ENCODE measurements at places on chromosomes 4 and X. TPM values are rescaled to one million over a fixed set of nuclear protein-coding genes. Genes with fewer than 3 reads are reported as not detected.

DNA sequence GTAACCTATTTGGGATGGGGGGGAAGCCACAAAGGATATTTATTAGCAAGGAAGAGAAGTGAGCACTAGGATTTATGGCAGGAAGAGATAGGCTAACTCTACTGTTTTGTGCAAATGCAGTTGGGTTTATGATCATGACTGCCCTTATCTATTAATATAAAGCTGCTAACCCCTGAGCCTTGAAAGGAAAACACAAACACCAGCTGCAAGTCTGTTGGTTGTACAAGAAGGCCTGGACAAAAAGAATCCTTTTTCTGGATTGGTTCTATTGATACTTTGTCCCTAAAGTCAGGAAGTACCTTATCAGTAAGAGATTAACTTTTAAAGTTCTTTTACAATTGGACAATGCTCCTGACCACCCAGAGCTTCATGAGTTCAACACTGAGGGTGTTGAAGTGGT, 188.8 kb downstream of the LRBA start:
- no peak overlapping the region for H3K27ac ChIP-seq
- H3K27me3 ChIP-seq: no peaks in the 10 kb centered on the region
- H3K4me3 ChIP-seq: no peak overlapping the region
- H3K36me3 ChIP-seq: peaks cover 33% of the 10 kb centered on the region
- peaks cover 2% of the 10 kb centered on the region for H3K4me1 ChIP-seq

Gene ARHGAP36
- total RNA-seq: not detected

Gene NFKB1
- total RNA-seq: 27.9 TPM

Gene CA5B
- 10.7 TPM for total RNA-seq

GRCh38 chr4:116066711-116067245, 953.4 kb upstream of the NDST4 start:
- H3K27me3 ChIP-seq: no peaks in the 10 kb centered on the region
- peaks cover 5% of the 10 kb centered on the region for H3K4me1 ChIP-seq
- peaks cover 9% of the 10 kb centered on the region for H3K36me3 ChIP-seq
- H3K4me3 ChIP-seq: no peak overlapping the region

- no peaks in the 10 kb centered on the region for H3K27me3 ChIP-seq
- no peaks in the 10 kb centered on the region for H3K36me3 ChIP-seq
- no peak overlapping the region for H3K4me3 ChIP-seq
- no peak overlapping the region for H3K27ac ChIP-seq
- no peak for DNase-seq
These were observed 46.6 kb upstream of the PPP1R2C start for GRCh38 chrX:42824541-42824940.

- no peak overlapping the region for H3K4me3 ChIP-seq
- H3K27ac ChIP-seq: no peak overlapping the region
- no peaks in the 10 kb centered on the region for H3K4me1 ChIP-seq
- no peak for DNase-seq
These were observed 195.9 kb downstream of the CHM start for GRCh38 chrX:85851418-85851817.

Gene HSFX2
- 0.64 TPM for total RNA-seq

DNA sequence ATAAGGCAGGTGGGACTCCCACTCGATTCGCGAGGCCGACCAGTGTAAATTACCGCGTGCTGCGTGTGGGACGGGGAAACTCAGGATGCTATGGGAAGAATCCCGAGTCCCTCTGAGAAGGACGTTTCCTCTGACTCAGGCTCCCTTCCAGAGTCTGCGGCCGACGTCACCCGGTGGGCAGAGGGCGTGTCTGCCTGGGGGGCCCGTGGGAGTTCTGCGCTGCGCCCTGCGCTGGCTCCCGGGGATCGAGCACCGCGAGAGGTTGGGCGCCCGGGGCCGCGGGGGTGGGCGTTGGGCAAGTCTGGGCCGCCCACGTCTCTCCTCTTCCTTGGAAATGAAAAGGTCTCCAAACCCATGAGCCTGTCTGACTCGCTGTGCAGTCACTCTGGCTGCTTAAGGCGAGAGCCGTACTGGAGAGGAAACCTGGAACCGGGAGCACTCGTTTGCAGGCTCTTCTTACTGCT, 568 bp downstream of the NIPAL1 start:
- DNase-seq: peak; percentile 86
- H3K4me1 ChIP-seq: peaks cover 11% of the 10 kb centered on the region
- H3K36me3 ChIP-seq: no peaks in the 10 kb centered on the region
- H3K27ac ChIP-seq: no peak overlapping the region

DNA sequence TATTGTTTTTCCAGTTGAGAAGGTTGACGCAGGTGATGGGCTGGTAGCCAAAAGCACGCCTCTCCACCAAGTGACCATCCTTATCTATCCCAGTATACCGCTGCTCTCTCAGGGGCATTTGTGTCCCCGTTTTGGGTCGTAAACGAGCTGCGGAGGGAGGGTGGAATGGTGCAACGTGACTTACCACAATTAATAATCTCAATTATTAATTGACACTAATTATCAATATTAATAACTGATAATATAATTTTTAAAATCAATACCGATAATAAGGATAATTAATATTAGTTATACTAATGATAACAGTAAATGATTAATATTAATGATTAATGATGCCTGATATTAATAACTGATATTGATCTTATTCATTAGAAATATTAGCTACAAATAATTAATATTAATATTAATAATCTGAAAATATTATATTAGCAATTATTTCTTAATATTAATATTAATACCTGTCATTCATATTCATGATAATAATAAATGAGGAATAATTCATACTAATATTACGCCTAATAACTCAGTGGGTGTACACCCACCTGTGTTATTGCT, 56.1 kb downstream of the OTOP1 start:
- DNase-seq: no peak
- no peak overlapping the region for H3K27ac ChIP-seq
- H3K4me1 ChIP-seq: no peaks in the 10 kb centered on the region
- no peaks in the 10 kb centered on the region for H3K36me3 ChIP-seq
- no peak overlapping the region for H3K4me3 ChIP-seq

DNA sequence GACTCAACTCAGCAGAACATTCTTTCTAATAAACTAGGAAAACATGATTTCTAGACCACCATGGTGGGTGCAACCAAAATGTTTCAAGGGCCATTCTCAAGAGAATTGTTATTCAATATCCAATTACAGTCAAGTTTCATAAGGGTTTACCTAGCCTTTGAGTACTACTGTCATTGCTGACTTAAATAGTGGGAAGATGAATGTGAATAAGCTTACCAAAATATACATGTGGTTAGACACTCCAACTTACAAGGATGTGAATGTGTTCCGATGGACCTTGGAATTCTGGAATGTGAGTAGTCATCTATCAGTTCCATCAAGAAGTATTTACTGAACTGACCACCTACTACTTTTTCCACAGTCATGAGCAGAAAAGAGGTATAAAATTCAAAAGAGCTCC, 16.9 kb downstream of the SH3RF1 start:
- H3K27ac ChIP-seq: peak overlapping the region; percentile 88
- no peaks in the 10 kb centered on the region for H3K27me3 ChIP-seq
- DNase-seq: no peak
- H3K4me1 ChIP-seq: peaks cover 94% of the 10 kb centered on the region
- H3K36me3 ChIP-seq: peaks cover 3% of the 10 kb centered on the region

GRCh38 chr4:154984616-154985015, 203.5 kb downstream of the RBM46 start:
- no peak overlapping the region for H3K4me3 ChIP-seq
- no peak overlapping the region for H3K27ac ChIP-seq
- no peaks in the 10 kb centered on the region for H3K4me1 ChIP-seq

Gene RNF128
- not detected for total RNA-seq

Gene AKAP4
- not detected for total RNA-seq

Gene PITX2
- total RNA-seq: not detected

DNA sequence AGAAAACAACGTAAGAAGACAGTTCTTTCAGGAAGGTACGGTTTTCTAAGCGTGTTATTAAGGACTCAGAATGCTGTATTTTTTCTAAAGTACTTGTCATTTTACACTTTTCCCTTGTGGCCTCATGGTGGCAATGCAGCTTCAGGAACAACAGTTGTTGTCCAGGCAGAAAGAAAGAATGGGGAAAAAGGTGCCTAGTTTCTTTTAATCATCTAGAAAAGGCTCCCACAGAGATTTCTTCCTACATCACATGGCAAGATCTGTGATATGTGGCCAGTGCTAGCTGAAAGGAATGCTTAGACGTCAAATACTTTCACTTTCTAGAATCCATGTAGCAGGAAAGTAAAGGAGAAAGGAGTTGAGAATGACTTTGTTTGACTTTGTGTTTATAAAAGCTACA, 49.0 kb upstream of the TRAM1L1 start:
- H3K4me3 ChIP-seq: peak overlapping the region; percentile 50
- peak overlapping the region; percentile 43 for H3K27ac ChIP-seq
- DNase-seq: no peak
- no peaks in the 10 kb centered on the region for H3K27me3 ChIP-seq

- peaks cover 29% of the 10 kb centered on the region for H3K27me3 ChIP-seq
- H3K4me3 ChIP-seq: no peak overlapping the region
- no peak for DNase-seq
- H3K4me1 ChIP-seq: no peaks in the 10 kb centered on the region
- no peak overlapping the region for H3K27ac ChIP-seq
These were observed 70.3 kb upstream of the IQCM start for GRCh38 chr4:149885896-149886295.

GRCh38 chr4:3791910-3792542, 25.8 kb downstream of the ADRA2C start:
- H3K36me3 ChIP-seq: no peaks in the 10 kb centered on the region
- H3K4me1 ChIP-seq: no peaks in the 10 kb centered on the region
- no peak overlapping the region for H3K27ac ChIP-seq

GRCh38 chr4:185719500-185719858, 92.5 kb downstream of the SORBS2 start:
- H3K4me3 ChIP-seq: no peak overlapping the region
- H3K27ac ChIP-seq: no peak overlapping the region
- no peak for DNase-seq
- H3K4me1 ChIP-seq: peaks cover 14% of the 10 kb centered on the region
- no peaks in the 10 kb centered on the region for H3K27me3 ChIP-seq

- H3K27me3 ChIP-seq: no peaks in the 10 kb centered on the region
- DNase-seq: no peak
- no peak overlapping the region for H3K4me3 ChIP-seq
- H3K27ac ChIP-seq: no peak overlapping the region
These were observed 69.6 kb upstream of the NDP start for GRCh38 chrX:44042751-44043150.

Gene ADGRL3
- total RNA-seq: 17.6 TPM

DNA sequence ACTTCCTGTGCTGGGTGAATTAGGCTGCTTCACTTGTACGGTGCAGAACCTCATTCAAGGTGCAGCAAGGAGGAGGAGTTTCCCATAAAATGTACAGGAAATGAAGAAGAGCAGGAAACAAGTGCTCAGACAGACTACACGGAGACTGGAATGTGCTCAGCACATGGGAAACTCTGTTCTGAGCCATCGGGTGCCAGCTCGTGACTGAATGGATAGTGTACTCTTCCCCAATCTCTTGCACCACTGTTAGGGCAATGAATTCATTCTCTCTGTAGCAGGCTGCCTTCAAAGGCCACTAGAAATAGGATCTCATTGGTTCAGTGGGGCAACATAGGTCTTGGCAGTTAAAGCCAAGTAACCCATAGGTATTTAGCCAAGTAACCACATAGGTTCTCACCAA, 200.0 kb upstream of the LDB2 start:
- H3K4me1 ChIP-seq: no peaks in the 10 kb centered on the region
- peaks cover 3% of the 10 kb centered on the region for H3K27me3 ChIP-seq
- no peak overlapping the region for H3K4me3 ChIP-seq
- no peaks in the 10 kb centered on the region for H3K36me3 ChIP-seq

- H3K36me3 ChIP-seq: no peaks in the 10 kb centered on the region
- no peak for DNase-seq
- no peak overlapping the region for H3K4me3 ChIP-seq
These were observed 38.7 kb downstream of the ARHGEF9 start for GRCh38 chrX:63746278-63746677.

GRCh38 chr4:25962393-25962792, 48.4 kb downstream of the SMIM20 start:
- no peak for DNase-seq
- peaks cover 9% of the 10 kb centered on the region for H3K27me3 ChIP-seq
- H3K4me3 ChIP-seq: no peak overlapping the region
- H3K27ac ChIP-seq: no peak overlapping the region

Gene PAGE1
- total RNA-seq: not detected

Gene SPIN4
- 7.4 TPM for total RNA-seq

GRCh38 chr4:68366600-68366999, 16.7 kb upstream of the YTHDC1 start:
- peaks cover 23% of the 10 kb centered on the region for H3K4me1 ChIP-seq
- H3K27me3 ChIP-seq: no peaks in the 10 kb centered on the region
- H3K27ac ChIP-seq: no peak overlapping the region
- no peak overlapping the region for H3K4me3 ChIP-seq

DNA sequence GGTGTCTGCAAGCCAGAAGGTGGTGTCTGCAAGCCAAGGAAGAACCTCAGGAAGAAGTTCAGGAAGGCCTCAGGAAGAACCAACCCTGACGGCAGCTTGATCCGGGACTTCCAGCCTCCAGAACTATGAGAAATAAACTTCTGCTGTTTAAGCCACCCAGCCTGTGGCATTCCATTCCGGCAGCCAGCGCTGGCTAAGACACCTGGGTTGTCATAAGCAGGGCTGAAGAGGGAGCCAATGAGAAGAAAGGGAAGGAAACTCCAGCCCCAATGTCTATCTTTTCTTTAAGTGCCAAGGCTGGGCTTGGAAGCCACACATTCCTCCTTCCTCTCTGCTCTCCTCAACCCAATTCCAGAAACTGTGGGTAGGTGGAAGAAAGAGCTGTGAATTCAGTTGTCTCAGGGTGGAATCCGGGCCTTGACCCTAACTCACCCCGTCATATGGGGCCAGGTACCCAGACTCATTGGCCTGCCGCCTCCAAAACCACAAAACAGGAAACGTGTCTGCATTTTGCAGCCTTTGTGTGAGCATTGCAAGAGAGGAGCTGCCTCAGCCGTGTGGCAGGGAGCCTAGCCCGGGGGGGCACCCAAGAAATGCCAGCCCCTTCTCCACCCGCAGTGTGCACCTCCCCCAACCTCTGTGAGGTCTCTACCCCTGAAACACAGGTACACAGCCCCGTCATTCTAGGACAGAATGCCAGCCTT, 26.8 kb downstream of the CRMP1 start:
- H3K4me1 ChIP-seq: peaks cover 9% of the 10 kb centered on the region
- DNase-seq: no peak

DNA sequence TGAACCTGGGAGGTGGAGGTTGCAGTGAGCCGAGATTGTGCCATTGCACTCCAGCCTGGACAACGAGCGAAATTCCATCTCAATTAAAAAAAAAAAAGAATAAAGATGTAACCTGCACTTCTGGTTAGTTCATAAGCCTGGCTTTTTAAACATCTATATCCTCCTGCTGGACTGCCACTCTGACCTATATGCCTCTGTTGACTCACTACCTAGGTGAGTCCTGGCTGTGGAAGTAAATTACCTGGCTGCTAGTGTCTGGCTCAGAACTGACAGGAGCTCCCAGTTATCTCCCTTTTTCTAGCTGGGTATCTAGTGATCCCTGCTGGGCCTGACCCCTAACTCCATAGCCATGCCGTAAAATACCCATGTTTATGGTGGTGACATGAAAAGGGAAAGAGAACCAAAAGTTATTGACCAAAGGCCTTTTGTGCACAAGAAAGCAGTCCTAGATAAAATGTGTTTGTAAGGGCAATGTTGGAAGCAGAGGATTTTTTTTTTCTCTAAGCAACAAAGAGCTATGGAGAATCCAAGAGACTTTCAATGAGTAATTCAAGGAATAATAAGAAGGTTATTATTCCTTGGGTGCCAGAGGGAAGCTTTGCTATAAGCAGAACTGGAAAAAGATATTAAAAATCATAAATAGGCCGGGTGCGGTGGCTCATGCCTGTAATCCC, 10.4 kb upstream of the G3BP2 start:
- no peaks in the 10 kb centered on the region for H3K36me3 ChIP-seq
- DNase-seq: no peak
- no peak overlapping the region for H3K4me3 ChIP-seq
- no peaks in the 10 kb centered on the region for H3K27me3 ChIP-seq
- no peaks in the 10 kb centered on the region for H3K4me1 ChIP-seq

- H3K4me1 ChIP-seq: peaks cover 6% of the 10 kb centered on the region
- H3K27me3 ChIP-seq: no peaks in the 10 kb centered on the region
- DNase-seq: no peak
- H3K27ac ChIP-seq: peak overlapping the region; percentile 94
These were observed 446 bp upstream of the UBE2A start for GRCh38 chrX:119573840-119574393.

All from osteocyte (in vitro differentiated cells).